ENCODE measurements at places on chromosomes 13 and 19.
A peak's percentile ranks its signal among the peaks of the same experiment; 100 is the strongest.

DNA sequence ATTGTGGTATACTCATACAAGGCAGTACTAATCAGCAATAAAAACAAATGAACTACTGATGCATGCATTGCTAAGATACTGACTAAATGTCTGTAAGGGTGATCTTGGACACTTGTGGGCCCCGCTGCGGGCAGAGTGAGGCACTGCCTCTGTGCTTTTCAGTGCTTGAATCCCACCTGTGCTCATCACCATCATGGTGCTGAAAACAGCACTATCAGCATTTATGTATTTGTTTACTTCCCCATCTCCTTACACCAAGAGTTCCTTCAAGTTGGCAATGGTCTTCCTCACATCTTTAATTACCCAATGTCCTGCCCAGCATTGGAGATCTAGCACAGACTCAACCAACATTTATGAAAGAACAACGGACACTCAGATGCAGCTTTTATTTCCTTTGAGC, 193.7 kb upstream of the RFC3 start:
- no peak for DNase-seq

GRCh38 chr13:74487091-74487722, 353.0 kb upstream of the KLF12 start:
- no peak for DNase-seq

DNA sequence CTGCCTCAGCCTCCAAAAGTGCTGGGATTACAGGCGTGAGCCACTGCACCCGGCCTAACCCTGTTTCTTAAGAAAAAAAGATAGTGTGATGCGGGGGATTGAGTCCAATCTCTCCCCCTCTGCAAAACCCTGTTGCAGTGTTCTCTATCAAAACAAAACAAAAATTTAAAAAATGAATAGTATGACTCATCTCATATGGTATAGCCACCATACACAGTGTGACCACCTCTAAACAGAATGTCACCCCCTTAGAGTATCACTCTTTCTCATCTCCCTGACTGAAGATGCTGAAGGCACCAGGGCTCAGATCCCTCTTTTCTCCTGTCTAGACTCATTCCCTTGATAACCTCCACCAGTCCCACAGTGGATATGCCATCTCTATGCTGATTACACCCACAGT, 6.8 kb upstream of the ERF start:
- no peak for DNase-seq

- DNase-seq: peak; percentile 90
These were observed 162.2 kb downstream of the KDM4B start for GRCh38 chr19:5131031-5131505.

- DNase-seq: no peak
These were observed 43.7 kb upstream of the ADGRE5 start for GRCh38 chr19:14337510-14337909.

DNA sequence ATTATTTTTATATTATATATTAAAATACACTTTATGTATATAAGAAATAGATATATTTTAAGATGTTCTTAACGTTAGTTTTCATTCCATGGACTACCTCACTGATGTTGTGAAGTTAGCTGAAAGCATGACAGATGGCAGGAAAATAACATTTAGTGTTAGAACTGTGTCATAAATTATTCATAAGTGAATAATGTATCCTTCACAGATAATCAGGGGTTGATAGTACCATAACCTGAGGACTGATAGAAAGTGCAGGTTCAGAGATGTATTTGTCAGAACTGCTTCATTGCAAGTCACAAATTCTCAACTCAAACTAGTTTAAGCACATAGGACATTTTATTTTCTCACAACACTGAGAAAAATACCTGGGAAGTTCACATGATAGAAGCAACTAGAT, 14.6 kb upstream of the DIAPH3 start:
- DNase-seq: no peak

DNA sequence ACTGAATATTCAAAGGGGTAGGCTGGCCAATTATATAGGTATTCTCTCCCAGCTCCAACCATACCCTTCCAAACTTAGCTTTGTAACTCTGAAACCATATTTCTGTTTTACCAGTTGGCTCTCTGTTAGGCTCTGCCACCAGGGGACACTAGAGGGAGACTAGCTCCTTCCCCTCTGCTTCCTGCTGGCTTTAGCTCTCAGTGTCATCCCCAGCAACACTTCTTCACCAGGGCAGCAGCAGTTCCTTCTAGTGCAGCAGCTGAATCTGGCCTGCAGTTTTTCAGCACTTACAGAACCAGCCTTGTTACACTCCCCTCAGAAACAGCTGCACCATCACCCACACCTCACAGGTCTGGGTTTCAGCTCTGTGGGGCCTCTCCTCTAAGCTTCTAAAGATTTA, 51.0 kb upstream of the DOCK9 start:
- DNase-seq: no peak

DNA sequence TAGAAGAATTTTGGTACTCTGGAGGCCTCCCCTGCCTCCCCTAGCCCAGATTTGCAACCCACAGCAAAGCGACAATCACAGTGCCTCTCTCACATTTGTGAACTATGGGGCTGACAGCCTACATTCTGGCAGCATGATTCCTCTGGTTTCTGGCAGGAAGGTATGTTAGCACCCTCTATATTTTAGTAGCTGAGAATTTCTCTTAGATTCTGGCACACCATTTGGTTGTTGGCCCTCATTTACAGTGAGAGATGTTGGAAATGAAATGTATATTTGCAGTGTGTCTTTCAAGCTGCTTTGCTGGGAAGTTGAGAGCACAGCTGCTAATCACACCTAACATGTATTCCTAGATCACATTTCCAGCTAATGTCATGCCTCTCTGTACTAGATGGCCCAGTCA, 735.0 kb downstream of the FGF9 start:
- DNase-seq: no peak

DNA sequence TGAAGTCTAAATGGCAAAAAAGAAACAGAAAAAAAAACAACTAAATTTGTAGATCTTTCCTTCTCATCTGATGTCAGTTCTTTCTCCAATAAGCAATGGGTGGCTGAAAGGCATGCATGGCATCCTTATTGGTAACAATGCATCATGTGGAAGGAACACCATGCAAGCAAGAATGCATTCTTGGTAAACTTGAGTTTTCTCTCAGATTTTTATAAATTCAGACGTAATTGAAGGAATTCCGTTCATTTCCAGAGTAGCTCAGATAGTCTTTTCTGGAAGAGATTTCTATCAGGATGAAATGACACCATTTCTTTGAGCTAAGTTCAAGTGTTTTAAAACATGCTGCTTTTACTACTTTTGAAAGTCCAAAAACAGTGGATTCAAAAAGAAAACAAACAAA, 373.0 kb downstream of the COG6 start:
- DNase-seq: no peak

DNA sequence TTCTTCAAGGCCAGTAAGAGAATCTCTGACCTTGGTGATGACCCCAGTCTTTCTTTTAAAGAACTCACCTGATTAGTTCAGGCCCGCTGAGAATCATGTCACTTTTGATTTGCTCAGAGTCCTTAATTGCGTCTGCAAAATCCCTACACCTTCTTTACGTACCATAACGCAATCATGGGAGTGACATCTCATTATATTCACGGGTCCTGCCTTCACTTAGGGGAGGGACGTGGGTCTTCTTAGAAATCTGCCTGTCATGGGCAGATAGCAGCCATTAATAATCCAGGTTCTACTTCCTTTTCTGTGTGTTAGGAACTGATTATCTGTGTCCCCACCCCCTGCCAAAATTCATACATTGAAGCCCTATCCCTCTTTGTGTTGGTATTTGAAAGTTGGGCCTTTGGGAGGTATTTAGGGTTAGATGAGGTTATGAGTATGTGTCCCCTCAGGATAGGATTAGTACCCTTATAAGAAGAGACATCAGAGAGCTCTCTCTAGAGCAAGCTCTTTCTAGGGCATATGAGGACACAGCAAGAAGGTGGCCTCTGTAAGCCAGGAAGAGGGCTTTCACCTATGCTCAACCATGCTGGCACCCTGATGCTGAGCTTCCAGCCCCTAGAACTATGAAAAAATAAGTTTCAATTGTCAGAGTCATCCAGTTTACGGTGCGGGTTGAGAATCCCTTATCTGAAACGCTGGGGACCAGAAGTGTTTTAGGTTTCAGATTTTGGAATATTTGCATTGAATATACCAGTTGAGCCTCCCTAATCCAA, 9.9 kb downstream of the TPP2 start:
- DNase-seq: no peak

GRCh38 chr13:66344805-66345517, 885.2 kb downstream of the PCDH9 start:
- DNase-seq: no peak

DNA sequence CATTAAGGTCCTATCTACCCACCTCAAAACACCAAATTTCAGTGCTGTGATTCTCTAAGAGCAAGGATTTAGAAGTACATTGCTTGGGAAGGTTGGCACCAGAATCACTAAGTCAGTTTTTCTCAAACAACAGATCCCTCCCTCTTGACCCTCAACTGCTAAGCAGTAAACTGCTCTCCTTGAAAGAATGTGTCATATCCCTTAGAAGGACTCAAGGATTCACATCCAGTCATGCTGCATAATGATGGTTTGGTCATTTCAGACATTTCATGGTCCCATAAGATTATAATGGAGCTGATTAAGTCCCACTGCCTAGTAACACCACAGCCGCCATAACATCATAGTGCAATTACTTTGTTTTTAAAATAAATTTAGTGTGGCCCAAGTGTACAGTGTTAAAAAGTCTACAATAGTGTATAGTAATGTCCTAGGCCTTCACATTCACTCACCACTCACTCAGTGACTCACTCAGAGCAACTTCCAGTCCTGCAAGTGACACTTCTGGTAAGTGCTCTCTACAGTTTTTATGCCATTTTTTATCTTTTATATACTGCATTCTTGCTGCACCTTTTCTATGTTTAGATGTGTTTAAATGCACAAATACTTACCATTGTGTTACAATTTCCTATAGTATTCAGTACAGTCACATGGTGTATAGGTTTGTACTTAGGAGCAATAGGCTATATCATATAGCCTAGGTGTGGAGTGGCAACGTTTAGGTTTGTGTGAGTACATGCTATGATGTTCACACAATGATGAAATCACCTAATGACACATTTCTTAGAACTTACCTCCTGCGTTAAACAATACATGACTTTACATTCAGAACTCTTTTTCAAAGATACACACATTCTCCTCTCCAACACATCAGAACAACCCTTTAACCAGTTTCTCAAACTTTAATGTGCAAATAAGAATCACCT, 15.7 kb upstream of the CCDC169 start:
- DNase-seq: no peak

DNA sequence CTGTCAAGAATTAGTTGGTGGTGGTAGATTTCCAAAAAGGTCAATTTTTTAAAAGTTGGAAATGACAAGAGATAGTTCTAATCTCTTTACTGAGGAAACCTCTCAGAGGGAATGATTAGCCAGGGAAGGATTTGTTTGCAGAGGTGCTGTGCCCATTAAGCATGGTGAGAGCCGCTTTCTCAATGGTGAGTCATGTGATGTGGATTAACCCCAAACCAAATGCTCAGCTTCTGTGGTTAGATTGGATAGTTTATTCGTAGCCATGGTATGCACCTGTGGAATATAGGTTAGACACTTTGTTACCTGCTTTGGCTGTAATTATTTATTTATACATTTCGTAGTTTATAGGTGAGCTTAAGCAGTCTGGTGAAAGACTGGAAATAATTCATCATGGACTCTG, 7.1 kb downstream of the HNRNPM start:
- DNase-seq: no peak

- no peak for DNase-seq
These were observed 3.0 kb downstream of the RPL13A start for GRCh38 chr19:49490287-49491029.

GRCh38 chr19:7994928-7995809, 10.3 kb downstream of the ELAVL1 start:
- no peak for DNase-seq

DNA sequence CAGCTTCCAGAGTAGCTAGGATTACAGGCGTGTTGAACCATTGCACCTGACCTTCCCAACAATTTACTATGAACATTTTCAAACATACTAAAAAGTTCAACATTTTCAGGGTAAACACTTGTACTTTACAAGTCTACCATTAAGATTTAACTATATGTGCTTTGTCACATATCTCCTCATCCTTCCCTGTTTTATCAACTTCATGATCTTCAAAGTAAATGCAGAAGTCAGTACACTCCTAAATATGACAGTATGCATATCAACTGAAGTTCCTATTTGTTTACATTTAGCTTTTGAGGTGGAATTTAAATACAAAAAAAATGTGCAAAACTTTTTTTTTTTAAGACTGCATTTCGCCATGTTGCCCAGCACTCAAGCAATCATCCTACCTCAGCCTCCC, 18.5 kb downstream of the LNX2 start:
- no peak for DNase-seq

DNA sequence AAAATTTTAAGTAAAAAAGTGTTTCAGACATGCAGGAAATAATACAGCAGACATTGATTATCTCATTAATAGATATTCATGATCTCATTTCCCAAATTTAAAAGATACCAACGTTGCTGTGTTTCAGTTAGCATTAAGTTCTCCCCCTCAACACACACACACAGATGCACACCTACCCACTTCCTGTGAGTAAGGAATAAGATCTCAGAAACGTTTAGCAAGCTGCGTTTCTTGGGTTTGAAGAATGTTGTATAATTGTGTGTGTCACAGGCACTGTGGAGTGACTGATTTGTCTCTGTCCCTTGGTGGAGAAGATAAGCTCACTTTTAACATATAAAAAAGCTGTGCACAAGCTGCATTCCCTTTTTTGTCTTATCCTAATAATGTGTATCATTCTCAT, 196.8 kb downstream of the PDS5B start:
- no peak for DNase-seq

- no peak for DNase-seq
These were observed 342.6 kb downstream of the MTUS2 start for GRCh38 chr13:29162638-29163235.

DNA sequence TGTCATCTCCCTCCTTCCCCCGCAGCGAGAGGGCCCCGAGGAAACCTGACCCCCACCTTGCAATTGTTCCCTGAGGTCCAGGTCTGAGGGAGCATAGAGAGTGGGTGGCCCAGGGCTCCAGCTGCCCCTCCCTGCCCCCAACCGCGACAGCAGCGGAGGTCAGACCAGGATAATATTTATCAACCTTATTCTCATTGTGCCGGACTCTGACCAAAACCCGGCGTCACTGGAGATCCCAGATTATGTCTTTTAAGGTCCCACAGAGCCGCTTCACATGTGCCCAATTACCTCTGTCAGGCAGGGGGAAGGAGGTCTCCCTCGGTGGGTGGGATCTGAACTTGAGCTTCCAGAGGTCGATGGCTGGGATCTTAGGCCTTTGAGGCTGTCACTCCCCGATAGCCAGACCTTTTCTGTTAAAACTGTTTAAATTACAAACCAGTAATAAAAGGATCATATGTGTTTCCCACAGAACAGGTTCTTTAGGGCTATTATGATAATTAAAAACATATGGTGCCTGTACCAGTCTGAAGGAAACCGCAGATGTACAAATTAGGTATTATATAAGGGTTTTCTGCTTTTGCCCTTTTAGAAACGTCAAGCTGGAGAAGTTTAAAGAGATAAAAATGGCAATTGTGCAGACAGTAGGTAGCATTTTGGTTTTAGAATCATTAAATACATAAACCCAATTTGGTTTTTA, 195.5 kb downstream of the ZNF536 start:
- DNase-seq: no peak

- no peak for DNase-seq
These were observed 39.6 kb upstream of the CYP4F8 start for GRCh38 chr19:15575406-15575805.

Data from GM13976 (cell line).